KBM-7 (cell line): ENCODE measurements at places on chromosomes 2 and 18.
A peak's percentile ranks its signal among the peaks of the same experiment; 100 is the strongest.

GRCh38 chr2:119943058-119943457 lies 69.8 kb upstream of the EPB41L5 start:
- no peak for DNase-seq

DNA sequence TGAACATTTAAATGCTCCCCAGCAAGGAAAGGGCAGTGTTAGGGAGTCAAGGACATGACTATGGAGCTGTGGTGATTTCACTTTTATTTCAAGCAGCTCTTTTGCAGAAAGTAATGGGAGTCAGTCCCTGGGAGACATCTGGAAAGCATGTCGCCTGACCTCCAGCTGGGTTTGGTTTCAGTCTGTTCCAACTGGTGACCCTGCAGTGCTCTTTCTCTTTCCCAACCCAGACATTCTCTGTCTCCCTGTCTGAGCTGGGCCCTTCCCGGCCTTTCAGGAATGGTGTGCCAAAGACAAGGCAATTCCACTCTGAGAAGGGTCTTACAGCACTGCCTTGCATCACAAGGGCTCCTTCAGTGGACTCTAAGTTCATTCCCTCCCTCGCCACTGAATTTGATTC lies 323.2 kb downstream of the OSR1 start:
- DNase-seq, result no peak

GRCh38 chr18:65768120-65768778 lies 17.4 kb downstream of the CDH7 start:
- no peak for DNase-seq

GRCh38 chr18:38961880-38962279 lies 1396.3 kb upstream of the CELF4 start:
- no peak for DNase-seq

DNA sequence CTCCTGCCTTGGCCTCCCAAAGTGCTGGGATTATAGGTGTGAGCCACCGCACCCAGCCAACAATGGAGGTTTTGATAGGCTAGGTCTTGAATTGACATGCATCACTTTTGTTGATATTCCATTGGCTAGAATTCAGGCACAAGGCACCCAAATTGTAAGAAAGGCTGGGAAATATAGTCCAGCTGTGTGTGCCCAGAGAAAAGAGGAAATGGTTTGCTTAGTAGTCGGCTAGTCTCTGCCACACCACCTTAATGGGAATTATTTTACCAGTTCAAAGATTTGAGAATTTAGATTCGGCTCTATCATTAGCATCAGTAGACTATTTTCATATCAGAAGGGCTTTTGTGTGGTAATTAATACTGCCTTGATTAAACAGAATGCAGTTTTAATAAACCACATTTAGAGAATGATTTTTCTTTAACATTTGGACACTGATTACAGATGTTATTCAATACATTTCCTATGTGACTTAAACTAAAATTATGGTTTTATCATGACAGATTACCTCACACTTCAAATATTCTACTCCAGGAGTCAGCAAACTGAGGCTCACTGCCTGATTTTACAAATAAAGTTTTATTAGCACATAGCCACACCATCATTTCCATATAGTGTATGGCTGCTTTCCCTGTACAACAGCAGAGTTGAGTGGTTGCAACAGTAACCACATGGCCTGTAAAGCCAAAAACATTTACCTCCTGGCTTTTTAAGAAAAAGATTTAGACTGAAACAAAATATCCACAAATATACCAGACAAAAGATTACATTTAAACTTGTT lies 27.4 kb downstream of the DBI start:
- no peak for DNase-seq

GRCh38 chr2:47313141-47313691 lies 89.7 kb upstream of the MSH2 start:
- no peak for DNase-seq

DNA sequence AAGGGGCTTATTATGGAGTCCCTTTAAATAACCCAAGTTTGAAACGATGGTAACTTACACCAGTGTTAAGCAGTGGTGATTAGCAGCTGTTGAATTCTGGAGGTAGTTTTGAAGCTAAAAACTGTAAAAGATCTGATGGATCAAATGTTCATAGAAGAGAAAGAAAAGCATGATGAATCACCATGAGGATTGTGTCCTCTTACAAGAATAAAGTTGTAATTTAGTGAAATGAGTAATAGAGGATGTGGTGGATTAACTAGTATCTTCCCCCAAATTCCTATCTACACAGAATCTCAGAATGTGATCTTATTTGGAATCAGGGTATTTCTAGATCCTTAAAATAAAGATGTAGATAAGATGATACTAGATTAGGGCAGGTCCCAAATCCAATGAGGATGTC lies 1138.2 kb upstream of the TMEFF2 start:
- DNase-seq, result no peak

DNA sequence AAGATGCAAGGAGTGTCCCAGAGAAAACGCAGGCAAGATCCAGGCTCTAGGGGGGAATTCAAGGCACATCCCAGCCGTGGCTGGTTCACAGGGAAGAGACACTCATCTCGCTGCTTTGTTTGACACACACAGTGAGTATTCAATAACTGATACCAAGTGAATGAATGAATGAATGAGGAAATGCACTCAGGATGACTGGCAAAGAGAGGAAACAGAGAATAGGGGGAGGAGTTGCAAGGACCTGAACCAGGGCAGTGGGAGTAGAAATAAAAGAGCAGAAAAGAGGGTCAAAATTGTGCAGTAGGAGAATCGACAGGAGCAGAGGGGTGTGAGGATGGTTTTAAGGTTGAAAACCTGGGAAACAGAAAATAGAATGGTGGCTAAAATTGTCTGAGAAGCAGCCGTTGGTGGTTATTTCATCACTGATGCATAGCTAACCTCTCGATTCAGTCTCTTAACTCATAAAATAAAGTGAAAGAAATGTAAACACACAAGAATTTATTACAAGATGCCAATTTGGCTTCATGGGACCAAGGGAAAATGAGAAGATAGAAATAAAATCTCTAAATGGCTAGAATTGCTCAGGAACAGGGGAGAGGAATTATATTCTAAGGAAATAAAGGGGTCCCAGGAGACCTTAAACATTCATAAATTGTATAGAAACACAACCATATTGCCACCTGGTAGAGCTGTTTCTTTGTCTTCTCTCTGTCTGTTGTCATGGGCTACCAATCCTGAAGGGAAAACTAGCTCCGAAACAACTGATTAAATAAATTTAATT lies 63.9 kb upstream of the PHLPP1 start:
- DNase-seq, result no peak

- peak; percentile 36 for DNase-seq
Measured at GRCh38 chr2:159129269-159129668, 157.2 kb downstream of the WDSUB1 start.

- no peak for DNase-seq
Measured at GRCh38 chr2:41899189-41899588, 148.6 kb upstream of the PKDCC start.

DNA sequence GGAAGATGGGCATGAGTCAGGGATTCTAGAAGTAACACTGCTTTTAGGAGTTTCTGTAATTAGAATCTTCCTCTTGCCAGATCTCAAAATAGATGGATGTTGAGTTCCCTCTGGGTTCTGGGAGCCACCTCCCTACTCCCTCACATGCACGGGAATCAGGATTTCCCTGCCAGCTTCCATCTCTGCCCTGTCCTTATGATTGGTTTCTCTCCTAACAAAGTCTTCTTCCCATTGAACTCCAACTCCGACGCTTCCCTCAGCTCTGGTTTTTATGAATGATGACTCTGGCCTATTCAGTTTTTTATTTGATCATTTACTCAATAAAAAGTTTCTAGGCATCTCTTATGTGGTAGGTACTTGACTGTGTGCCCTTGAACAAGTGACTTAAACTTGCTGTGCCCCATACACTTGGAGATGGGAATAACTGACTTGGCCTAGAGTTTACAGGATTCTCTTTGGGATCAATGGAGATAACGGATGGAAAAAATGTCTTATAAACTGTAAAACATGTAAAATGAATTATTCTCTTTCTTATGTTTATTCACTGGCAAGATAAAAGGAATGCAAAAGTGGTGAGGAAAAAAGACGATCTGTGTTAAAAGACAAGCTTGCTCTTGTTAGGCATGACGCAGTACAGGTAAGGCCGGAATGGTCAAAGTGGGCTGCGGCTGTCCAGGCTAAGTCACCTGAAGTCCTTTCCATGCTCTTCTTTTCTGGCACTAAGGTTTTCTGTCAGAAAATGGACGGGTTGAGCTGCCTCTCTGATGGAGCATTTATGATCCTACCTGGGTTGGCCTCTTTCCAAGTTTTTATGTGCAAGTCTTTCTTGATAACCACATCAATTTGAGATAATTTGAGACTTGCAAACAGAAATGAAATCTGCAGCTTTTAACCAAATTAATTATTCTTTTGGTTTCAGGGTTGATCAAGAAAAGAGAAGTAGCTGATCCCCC lies 199.6 kb downstream of the MYCN start:
- DNase-seq, result no peak

GRCh38 chr18:26545335-26546123 lies 2.8 kb downstream of the KCTD1 start:
- DNase-seq, result peak; percentile 18

DNA sequence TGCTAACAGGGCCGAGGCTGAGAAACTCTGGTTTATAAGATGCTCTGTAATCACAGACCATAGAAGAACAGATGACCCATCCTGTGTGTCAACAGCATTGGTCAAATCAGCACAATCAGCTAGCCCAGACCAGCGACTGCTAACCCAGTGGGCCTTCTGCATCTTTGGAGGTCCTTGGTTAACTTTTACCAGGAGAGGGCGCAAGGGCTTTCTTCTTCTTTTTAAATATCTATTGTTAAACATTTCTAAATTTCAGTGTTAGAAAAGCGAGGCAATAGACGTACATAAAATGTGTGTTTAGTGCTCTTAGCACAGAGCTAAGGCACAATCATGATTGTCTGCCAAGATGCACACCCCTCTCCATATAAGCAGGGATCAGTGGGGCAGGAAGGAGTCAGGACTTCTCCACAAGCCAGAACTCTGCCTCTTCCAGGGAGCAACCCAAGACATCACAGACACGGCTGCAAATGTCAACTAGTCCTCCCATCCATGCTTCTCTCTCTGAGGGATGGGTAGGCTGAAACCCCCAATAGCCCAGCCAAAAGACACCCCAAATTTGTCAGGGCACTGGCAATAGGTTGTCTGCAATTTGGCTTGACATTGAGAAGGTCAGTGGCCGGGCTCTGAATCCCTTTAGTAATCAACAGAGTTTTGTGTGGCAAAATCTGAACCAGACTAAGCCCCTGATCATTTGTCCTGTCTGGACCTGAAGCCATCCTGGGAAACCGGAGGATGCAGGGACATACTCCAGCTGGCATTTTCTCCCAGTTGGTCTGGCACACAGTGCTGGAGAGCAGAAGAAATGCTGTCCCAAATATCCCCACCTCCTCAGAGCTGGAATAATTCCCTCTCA lies 188.2 kb downstream of the BCL2 start:
- peak; percentile 55 for DNase-seq

DNA sequence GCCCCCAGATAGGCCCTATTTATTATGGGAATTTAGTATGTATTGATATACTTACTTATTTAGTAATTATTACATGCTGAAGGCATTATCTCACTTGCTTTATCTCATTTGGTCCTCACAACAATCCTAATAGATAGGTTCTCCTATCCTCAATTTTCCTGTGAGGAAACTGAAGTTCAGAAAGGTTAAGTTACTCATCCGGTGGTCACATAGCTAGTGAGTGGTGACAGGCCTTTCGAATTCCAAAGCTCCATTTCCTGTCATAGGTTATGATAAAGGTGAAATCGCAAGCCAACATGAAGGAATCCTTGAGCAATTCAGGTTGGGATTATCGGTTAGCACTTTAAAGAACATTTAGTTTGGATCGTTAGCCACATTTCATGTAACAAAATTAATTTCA lies 33.3 kb downstream of the NAB1 start:
- DNase-seq, result no peak

DNA sequence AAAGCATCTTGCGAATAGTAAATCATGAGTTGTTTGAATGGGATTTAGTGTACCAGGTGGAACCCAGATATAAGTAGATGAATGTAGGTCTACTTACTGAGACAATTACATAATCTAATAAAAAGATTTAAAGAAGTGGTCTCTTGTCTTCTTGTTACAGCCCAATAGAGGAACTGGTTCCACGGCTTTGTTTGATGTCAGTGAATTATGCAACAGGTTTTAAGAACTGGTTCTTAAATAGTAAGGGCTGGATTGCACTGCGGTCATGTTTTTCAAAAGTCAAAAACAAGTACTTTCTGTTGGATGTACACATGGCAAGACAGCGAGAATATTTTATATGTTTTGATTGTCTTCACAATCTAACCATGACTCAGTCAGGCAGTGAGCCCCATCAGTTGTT lies 15.4 kb upstream of the SLC9A2 start:
- DNase-seq, result peak; percentile 30

DNA sequence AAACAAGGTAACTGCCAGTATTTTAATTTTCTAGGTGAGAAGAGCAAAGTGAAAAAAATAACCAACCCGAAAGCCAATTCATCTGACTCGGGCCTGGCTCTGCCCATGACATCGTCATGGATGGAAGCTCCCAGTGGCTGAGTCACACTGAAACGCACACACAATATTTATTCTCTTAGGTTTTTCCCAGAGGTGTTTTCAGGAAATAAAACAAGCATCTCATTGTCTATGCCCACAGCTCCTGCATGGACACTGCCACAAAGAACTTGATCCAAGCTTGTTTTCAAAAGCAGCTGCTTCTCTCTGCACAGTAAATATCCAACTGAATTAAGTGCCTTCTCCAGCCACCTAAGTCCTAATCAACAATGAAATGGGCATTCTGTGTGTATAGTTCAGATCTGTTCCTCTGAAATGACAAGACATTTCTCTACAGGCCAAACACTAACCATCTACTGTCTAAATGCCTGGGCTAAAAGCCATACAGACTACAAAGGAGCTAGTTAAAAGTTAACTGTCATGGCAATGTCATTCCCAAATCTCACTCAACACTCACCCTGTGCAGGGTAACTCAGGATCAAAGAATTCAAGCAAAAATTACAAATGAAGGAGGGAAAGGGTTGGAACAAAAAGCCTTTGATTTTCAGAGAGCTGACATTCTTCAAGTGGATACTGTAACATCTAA lies 62.9 kb downstream of the RPL31 start:
- DNase-seq, result no peak

DNA sequence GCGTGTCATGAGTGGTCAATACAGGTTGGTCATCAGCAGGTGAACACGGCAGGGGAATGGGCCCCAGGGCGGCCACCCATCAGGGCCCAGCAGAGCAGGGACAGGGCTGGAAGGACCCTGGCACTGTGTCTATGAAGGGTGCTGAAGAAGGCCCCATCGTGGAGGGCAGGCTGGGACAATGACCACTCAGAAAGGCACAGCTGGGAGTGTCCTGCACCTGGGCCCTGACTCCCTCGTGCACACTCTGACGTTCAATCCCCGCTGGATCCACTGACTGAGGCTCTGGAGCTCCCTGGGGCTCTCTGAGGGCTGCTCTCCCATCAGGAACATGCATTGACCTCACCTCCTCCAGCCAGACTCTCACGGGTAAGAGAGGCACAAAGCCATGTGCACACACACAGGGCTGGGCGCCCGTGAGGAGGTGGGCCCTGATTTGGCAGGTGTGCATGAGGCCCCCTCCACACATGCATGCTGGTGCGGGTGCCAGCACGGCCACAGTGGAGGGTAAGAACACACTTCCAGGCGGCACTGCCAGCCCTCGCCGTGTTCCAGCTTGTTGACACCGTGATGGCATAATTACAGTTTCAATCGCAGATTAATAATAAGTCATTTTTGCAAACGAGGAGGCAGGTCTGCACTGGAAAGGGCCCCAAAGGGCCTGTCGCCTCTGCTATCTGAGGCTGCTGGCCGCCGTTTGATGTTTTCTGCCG lies 58.5 kb downstream of the SMAD7 start:
- DNase-seq, result no peak

- no peak for DNase-seq
Measured at GRCh38 chr2:219401606-219402005, 13.9 kb upstream of the DNPEP start.

GRCh38 chr2:20137884-20138283 lies 86.5 kb upstream of the LAPTM4A start:
- DNase-seq, result no peak
